ENCODE measurements at places on chromosomes 3 and 15.

DNA sequence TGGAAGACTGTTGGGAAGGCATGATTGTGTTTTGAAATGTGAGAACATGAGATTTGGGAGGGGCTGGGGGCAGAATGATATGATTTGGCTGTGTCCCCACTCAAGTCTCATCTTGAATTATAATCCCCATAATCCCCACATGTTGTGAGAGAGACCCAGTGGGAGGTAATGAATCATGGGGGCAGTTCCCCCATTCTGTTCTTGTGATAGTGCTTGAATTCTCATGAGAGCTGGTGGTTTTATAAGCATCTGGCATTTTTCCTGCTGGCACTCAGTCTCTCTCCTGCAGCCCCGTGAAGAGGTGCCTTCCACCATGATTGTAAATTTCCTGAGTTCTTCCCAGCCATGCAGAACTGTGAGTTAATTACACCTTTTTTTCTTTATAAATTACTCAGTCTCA, 430.5 kb downstream of the OTOL1 start:
- DNase-seq, result no peak

- no peak for DNase-seq
Measured at GRCh38 chr3:9747267-9747666, 2.5 kb upstream of the OGG1 start.

DNA sequence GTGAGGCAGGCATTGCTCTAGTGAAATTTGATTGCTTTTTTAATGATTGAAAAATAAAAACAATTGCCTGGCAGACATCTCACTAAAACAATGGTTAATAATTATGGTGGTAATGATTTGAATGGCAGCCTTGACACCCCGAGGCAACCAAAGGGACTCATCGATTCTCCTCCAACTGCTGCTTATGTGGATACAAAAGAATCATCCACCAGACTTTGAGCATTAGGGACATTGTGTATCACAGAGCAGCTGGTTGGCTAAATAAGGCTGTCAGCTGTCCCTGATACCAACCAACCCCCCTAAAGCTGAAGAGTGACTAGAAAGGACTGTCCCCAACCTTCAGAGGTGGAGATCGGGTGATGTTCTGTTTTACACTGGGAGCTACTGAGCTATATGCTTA, 1.7 kb upstream of the CD47 start:
- no peak for DNase-seq

DNA sequence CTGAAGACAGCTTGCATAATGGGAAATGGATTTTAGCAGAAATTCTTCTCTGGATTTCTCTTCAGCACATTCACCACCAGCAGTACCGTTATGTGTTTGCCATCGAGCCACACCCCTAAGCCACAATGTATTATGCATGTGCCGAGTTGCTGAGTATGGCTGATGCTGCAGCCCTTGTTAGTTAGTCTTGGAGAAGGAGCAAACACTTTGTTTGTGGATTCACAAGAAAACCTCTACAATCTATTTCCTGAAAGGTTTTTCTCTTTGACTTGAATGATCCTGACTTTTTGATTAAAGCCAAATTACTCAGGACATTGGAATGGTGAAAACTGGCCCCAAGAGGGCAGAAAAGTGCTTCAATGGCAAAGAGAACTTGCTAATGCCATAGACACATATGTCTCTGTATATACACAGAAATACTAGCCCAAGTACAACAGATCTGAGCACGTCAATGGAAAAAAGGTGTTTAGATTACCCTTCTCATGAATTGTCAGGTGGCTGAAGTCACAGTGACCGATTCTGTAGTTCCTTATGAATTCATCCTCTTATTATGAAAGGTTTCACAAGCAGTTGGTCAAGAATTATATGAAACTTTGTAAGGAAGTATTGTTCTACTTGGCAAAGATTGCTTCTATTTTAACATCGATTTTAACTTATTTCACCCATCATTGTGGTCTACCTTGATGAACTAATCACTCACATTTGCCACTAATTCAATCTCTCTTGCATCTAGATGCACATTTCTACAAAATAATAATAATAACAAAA, 103.0 kb downstream of the P3H2 start:
- DNase-seq, result no peak

DNA sequence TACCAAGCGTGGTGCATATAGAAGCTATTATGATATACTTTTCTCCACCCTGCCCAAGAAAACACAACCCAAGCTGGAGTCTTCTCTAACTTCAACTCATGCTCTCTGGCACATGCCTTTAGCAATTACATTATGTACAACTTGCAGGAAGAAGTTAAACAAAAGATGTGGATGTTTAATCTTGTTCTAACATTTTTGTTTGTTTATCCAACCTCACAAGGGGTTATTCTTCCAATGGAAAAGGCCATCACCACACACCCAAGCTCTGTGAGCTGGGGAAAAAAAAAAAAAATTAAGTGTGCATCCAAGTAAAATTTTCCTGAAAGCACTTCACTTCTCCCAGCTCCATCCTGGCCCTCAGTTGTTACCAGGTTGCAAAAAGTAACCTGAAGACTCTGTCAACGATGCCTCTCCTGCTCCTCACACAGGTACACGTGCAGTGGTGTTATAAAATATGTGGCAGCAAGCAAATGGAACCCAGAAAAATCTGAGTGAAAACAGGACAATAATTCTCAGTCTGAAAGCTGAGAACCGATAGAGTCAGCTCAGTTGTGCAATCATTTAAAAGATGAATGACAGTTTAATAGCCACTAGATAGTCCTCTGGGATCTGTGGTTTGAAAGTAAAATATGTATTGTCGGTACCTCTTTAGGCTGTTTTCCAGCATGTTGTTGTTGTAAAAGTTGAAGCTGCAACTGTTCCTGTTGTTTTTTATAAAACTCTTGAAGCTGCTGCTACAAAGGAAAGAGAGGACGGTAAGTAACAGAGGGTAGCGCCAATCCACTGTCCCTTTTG, 531.4 kb downstream of the FOXP1 start:
- no peak for DNase-seq

DNA sequence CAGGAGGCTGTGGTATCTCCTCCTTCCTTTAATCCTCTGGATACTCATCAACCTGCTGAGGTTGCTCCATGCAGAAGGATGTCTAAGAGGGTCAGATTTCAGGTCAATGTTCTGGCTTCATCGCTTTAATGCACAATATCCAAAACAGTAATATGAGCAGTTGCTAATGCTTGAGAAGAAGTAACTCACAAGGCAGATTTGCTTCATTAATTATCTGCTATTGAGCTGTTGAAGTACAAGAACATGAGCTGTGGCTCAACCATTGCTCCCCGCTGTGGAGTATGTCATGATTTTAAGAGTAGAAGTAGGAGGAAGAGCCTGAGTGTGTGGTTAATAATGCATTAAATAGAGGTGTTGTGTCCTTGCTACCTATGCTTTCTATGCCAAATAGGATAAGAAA, 1412.9 kb upstream of the ALCAM start:
- DNase-seq, result no peak

DNA sequence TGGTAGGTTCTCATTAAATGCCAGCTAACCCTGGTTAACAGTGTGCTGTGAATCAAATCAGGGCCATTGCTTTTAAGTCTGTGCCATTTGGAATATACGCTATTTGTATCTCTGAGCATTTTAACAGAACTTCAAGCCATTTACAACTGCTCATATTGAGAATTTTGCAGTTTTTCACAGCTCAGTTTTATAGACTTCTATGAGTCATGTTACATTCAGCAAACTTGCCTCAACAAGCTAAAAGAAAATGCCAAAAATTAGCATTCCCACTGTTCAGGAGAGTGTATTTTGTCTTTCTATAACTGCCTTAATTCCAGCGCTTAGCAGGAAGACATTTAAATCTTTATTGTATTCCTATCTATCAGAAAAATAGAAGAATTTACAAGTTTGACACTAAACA, 196.4 kb downstream of the GBE1 start:
- no peak for DNase-seq

GRCh38 chr3:156176048-156176447, 55.7 kb downstream of the KCNAB1 start:
- DNase-seq, result no peak

GRCh38 chr15:62068810-62069167, 2.0 kb downstream of the C2CD4A start:
- DNase-seq, result no peak

DNA sequence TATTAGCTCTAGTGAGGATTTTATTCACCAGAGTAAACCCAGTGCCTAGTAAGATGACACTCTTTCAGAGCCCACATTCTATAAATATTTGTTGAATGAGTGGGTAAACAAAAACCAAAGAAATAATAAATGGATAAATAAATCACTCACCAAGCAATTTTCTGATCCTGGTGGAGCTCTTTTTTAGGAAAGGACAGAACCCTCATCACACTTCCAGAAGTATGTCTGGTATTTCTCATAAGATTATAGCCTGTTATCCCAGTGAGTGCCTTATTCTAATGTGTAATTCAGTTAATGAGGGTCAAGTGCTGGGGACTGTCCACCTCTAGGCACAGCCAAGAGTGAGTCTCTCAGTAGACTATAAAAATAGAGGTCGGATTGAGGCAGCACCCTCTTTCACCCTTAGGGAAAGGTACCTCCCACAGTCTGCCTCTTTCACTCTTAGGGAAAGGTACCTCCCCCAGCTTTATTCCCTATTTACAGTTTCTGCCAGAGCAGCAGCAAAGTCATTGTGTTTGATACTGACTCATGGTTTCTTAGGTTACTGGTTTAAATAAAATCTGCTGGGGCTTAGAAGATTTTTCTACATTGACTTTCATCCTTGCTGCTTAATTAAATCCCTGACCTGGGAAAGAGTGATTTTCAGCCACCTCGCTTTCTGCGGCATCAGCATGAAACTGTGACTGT, 145.0 kb downstream of the STAC start:
- no peak for DNase-seq

GRCh38 chr15:45088801-45089711, 24.9 kb downstream of the DUOX2 start:
- no peak for DNase-seq

DNA sequence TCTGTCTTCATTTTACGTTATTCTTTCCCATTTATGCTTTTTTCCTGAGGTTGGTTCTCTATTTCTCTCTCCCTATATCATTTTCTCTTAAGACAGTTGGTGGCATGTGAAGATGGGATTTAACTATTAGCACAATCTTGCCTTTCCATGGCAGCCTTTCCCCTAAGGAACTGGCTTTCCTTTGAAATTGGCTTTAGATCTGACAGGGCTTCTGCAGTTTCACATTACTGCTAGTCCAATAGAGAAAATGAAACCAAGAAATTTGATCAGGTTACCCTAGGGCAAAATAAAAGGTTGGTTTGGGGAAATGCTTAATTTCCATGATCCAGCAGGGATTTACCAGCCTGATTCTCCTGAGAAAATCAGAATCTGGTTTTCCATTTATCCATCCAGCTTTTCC, 22.7 kb upstream of the CHL1 start:
- no peak for DNase-seq

GRCh38 chr3:35064761-35065160, 574.6 kb upstream of the ARPP21 start:
- no peak for DNase-seq

DNA sequence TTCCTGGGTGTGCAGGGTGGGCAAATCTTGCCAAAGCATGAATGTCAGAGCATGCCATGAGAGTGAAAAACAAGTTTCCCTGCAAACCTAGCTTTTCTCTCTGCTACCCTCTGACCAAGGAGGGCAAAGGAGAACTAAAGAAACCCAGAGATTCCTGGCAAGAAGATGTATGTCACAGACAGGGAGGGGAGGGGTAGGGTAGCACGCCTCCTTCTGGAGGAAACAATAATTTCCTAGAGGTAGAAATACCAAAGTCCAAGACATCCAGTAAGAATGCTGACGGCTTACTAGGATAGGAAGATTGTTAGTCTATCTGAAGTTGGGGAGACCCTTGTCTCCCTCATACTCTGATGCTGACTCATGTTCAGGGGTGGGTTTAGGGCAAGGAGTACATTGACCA, 203.9 kb downstream of the NR1D2 start:
- no peak for DNase-seq

- DNase-seq, result no peak
Measured at GRCh38 chr3:194675680-194676079, 3.7 kb upstream of the LSG1 start.

DNA sequence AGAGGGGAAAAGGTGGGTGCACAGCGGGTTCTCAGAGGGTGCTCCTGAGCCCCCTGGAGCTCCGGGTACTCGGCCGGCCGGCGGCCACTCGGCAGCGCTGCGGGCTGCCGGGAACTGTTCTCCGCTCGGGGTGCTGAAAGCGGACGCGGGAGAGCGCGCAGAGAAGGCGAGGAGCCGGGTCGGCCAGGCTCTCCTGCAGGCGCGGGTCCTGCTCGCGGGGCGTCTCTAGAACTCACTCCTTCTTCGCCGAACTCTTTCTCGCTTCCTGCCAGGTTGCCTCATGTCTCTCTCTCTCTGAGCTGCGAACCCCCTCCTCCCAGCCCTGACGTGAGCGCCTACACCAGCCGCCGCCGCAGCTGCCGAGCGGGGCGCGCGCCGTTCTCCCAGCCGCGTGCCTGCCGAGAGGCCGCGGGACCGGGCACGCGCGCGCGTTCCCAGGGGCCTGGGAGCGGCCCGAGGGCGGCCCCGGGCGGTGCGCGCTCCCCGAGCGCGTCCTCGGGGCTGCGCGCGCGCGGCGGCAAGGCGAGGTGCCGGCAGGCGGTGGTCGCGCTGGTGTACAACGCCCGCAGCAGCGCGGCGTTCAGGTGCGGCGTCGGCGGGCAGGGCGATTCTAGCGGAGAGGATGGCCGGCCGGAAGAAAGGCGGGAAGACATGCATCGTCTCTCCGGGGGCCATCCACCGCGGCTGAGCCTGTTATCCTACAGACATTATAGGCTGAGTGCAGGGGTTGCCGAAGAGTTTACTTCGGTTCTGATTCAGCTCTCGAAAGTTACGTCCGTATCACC, at the start of gene PEX5L:
Gene PEX5L (minus strand): TSS at position 267 of the 785 bp plus-strand sequence. CDS start 338 bp downstream, outside the sequence.
- DNase-seq, result peak; percentile 44

DNA sequence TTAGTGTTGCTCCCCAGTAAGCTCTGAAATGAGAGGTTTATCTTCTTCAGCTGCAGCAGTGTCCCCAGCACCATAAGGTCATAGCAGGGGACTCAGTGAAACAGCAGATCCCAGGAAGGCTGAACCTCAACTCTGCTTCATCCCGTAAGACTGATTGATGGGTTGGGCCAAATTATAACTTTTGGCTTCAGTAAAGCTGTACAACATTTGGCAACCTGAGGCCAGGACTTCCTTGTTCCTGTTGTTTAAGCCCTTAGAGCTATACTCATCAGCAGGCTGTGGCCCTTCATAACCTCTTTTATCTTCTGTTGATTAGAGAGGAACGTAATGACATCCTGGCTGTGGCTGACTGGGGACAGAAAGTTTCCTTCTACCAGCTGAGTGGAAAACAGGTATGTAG, 29.0 kb downstream of the IFT122 start:
- DNase-seq, result no peak

- DNase-seq, result no peak
Measured at GRCh38 chr15:60720086-60720485, 241.1 kb upstream of the ICE2 start.

DNA sequence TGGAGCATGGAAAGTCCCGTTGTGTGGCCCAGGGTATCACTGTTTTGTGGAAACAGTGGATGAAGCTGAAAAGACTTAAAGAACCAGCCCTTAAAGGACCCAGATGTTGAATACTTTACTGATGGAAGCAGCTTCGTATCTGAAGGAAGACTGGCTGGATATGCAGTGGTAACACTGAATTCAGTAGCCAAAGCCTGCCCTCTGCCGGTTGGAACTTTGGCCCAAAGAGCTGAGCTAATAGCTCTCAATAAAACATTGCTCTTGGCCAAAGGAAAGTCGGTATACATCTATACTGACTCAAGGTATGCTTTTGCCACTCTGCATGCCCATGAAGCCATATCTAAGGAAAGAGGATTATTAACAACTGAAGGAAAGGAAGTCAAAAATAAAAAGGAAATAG, 885.4 kb downstream of the PDCD6IP start:
- peak; percentile 40 for DNase-seq

- no peak for DNase-seq
Measured at GRCh38 chr3:197183582-197183981, 114.8 kb downstream of the DLG1 start.

Measured in activated CD4-positive, alpha-beta T cell treated with anti-CD3 and anti-CD28 coated beads, Interleukin-2, amount 10 ng/mL, durations not matched to agents 7 days and 5 days (primary cell).